Femur (tissue), 1 donor: ENCODE measurements at places on chromosomes 7 and 10.

DNA sequence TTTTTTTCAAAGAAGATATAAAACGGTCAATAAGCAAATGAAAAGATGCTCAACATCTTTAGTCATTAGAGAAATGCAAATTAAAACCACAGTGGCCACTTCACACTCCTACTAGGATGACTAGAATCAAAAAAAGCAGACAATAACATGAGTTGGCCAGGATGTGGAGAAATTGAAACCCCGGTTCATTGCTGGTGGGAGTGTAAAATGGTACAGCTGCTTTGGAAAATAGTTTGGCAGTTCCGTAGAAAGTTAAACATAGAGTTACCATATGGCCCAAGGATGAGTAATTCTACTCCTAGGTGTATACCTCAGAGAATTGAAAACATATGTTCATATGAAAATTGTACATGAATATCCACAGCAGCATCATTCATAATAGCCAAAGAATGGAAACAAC lies 573.3 kb downstream of the GALNT17 start:
- DNase-seq: no peak

- no peak for DNase-seq
Measured at GRCh38 chr10:130140425-130140824, 4.2 kb downstream of the GLRX3 start.

DNA sequence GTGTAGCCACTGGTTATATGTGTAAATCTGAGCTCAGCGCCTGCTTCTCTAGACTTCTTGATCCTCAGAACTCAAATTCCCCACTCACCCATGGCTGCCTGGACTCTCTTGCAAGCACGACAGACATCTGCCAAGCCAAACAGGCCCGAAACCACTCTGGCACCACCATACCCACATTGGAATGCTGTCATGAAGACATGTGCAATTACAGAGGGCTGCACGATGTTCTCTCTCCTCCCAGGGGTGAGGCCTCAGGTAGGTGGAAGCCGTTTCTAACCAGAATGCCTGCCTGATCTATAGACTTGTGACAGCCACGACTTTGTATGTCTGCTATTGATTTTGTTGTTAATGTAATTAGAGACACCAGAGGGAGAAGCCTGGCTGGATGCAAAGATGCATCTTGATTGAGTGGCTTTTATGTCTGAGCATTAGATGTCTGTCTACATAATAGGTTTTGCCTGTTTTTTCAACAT lies 4.0 kb downstream of the BAMBI start:
- peak; percentile 74 for DNase-seq

DNA sequence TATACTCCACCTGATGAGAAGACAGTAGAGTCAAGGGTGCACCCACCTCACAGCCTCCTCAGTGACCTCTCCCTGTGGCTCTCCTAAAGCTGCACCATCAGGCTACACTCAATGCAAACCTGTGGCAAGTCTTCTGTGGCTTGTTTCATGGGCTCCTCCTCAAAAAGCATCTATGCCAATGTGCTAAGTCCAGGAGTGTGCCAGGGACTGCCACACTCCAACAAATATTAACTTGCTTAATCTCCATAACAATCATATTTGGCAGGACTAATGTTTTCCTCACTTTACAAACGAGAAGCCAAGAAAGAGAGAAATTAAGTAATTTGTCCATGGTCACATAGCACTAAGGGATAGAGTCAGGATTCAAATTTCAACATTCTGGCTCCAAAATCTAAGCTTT lies 11.9 kb downstream of the NRAP start:
- DNase-seq: no peak

GRCh38 chr7:66233638-66234037 lies 28.5 kb downstream of the TPST1 start:
- no peak for DNase-seq

GRCh38 chr10:52256832-52257691 lies 57.0 kb upstream of the DKK1 start:
- DNase-seq: no peak

DNA sequence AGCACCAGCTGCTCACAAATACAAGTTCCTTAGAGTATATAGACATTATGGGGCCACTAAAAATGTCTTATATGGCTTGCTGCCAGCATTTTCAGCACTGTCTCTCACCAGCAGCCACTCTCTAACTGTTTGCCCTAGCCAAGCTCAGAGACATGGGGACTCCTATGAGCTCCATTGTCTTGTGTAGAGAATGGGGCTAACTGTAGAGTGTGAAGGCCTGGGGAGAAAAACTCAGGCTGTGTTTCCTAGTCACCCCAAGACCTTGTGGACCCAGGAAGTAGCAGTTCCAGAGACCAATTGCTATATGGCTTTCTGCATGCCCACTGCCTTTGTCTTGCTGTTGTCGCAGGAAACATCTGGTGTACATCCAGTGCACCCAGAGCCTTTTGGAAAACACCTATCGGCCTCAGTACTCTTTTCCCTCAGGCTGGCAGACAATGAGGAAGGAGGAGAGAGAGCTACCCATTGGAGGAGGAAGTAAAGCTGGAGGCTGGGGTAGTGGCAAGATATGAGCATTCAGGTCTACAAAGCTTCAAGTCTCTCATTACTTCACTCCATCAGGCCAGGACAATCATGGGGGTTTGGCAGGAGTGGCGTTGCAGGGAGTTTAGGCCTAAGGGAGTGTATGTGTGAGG lies 28.4 kb downstream of the ENTPD1 start:
- no peak for DNase-seq

- peak; percentile 75 for DNase-seq
Measured at GRCh38 chr7:103541026-103541425, 95.0 kb upstream of the SLC26A5 start.

DNA sequence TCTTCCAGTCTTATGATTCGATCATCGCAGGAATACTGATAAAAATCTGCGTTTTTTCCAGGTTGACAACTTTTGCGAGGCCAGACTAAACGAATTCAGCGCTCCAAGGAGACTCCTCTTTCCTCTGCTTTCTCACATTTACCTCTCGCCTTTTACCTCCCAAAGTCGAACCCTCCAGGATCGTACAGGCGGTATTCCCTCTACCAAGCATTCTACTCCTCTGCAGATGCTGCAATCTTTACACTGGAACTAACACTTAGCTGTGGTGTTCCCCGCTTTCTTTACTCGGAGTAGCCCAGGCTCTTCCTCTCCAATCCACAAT lies 449 bp downstream of the NUDT5 start:
- no peak for DNase-seq

- DNase-seq: no peak
Measured at GRCh38 chr7:93245525-93246432, 13.6 kb downstream of the VPS50 start.

GRCh38 chr10:43347997-43348396 lies 23.4 kb upstream of the FXYD4 start:
- DNase-seq: no peak

DNA sequence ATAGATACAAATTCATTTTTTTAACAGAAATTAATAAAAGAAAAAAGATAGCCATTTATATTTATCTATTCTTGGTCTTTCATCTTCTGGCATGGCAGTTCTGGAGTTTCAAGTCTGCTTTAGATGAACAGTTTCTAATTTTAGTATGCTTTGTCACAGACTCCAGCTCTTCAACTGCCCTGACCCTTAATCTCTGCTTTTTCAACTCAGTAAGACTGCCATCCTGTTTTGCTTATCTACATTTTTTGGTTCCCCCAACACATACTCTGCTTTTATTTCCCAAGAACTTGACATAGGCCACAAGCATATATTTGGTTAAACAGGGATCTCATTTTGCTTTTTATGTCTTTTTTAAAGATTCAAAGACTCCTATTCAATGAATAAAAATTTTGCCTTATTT lies 309.3 kb upstream of the KCND2 start:
- no peak for DNase-seq

- no peak for DNase-seq
Measured at GRCh38 chr10:1977461-1977860, 240.1 kb upstream of the ADARB2 start.

GRCh38 chr7:96407427-96407826 lies 85.5 kb upstream of the SLC25A13 start:
- DNase-seq: no peak

DNA sequence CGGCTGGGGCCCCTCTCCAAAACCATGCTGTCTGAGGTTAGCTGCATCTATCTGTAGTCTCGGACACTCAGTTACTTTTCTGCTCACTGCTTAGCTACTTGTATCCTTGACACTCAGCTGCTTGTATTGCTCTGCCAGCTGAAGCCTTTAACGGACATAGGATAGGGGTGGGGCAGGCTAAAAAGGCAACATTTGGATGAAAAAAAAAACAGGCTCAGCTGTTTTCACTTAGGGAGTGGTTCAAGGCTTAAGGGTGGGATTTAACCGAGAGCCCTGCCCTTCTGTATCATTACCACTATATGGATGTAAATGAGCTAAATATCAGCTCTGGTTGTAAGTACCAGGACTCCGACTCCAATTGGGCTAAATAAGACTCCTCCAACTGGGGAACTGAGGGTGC lies 28.6 kb downstream of the LSMEM1 start:
- no peak for DNase-seq

GRCh38 chr7:157627033-157627432 lies 290.2 kb downstream of the DNAJB6 start:
- DNase-seq: no peak

DNA sequence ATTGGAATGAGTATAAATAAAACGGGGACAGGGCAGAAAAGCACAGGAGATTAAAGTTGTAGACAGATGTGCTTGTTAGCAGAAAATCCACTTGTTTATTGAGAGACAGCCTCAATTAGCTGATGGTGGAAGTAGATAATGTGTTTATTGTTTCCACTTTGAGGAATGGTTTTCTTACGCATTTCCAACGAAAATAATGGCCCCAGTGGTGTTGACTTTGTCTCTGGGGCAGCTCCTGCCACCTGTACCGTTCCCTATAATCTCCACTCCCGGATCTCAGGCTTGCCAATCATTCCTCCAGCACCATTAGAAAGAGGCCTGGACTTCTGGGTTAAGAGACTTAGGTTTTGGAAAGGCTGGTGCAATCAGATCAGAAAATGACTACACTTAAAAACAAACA lies 638.7 kb downstream of the PARD3 start:
- DNase-seq: no peak

GRCh38 chr10:43043773-43044447 lies 33.0 kb upstream of the RET start:
- DNase-seq: no peak

DNA sequence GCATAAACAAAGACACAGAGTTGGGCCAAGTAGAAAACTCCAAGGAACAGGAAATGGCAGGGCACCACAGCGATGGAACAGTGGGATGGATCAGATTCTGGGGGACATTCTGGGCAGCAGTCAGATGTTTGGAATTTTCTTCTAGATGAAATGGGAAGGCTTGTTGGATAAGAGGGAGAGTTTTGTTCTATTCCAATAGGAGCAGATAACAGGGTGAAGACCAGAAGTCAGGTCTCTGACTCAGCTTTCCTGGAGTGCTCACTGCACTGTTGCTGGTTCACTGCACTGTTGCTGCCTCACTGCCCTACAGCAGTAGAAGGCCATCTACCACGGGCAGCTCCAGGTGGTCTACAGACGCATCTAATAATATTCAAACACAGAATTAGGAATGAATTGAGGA lies 135.6 kb downstream of the ATE1 start:
- DNase-seq: no peak

DNA sequence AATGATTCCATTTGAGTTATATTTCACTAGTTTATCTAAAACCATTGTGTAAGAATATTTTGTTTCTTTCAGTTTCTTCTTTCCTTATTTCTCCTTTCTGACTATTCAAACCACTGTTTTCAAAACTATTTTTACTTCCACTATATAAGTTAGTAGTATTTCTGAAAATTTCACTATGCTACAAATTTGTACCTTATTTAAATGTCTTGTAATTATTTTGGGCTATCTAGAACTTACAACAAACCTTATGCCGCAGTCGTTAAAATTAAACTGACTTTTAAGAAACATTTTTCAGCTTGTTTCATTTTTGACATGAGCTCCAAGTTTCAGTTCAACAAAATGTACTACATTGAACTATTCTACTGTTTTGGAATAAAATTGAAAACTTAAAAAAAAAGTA lies 1.8 kb downstream of the TFEC start:
- DNase-seq: no peak

- peak; percentile 33 for DNase-seq
Measured at GRCh38 chr7:30251708-30252329, 32.6 kb upstream of the ZNRF2 start.

DNA sequence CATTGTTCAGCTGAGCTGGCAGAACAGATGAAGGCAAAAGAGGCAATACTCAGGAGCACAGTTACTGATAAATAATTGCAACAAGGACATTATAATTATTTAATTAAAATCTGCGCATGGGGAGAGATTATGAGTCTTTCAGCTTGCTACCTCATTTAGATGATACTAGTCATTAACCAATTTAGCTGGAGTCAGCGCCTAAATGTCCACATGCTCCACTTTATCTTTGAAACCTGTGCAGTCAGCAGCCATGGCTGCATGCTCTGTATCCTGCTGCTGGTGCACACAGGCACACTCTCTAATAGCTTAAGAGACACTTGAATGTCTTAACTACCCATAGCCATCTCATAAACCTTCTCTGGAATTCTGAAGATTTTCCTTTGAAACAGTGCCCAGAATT lies 196.8 kb downstream of the PPP1R3A start:
- no peak for DNase-seq

GRCh38 chr10:5619362-5620211 lies 46.8 kb downstream of the ASB13 start:
- peak; percentile 90 for DNase-seq
